ENCODE measurements at places on chromosomes 6 and 20. TPM values are rescaled to one million over a fixed set of nuclear protein-coding genes. Genes with fewer than 3 reads are reported as not detected.

- DNase-seq = no peak
Observed at GRCh38 chr20:39751557-39752137, 789.5 kb downstream of the DHX35 start.

DNA sequence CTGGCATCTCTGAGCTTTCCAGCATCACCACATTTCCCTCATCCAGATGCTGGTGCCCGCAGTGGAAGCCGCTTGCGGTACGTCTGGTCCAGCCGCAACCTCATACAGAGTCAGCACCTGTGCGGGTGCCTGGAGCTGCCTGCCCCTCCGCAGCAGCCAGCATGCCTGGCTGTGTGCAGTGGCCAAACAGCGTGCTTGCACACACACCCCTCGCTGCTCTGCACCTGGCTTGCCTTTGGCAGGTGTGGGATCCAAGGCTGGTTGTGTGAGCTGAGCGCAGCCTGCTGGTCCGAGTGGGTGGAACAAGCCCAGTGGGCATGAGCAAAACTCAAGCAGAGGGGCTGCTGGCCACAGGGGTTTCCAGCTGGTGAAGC is 3.1 kb upstream of the HINT3 start:
- DNase-seq = no peak

GRCh38 chr6:22147921-22148776 is 148.7 kb downstream of the PRL start:
- no peak for DNase-seq

DNA sequence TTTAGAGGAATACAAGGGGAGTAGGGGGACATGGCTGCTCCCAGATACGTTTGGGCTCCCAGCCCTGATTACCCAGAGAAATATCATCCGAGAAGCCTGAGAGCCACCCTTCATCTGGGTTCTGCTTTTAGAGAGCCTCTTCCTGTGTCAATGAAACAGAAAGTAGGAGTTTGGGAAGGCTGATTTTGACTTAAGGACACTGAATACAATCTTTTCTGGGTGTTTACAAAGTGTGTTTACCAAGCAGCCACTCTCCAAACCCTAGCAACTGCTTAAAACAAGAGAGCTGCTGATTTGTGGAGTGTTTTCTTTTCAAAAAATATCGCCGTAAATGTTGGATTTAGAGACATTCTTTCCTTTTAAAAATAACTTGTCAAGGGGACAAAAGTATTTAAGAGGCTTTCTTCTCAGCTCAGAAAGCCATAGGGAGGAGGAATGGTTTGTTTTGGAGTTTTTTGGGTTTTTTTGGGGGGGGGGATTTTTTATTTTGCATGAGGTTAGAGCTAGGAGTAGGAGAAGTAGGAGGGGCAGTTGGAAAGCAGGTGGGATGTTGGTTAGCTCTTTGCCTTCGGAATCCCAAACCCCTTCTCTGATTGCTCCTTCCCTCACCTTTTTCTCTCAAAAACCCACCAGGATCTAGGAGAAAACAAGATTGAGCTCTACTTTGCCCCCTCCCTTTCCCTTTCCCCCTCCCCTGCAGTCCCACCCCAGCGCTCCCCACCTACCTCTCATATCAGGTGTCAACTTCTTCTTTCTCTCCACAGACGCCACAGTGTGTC is 12.4 kb downstream of the MAFB start:
- no peak for DNase-seq

- DNase-seq = no peak
Observed at GRCh38 chr20:37586078-37586477, 58.4 kb upstream of the BLCAP start.

GRCh38 chr6:33080127-33081089 is 4.6 kb downstream of the HLA-DPB1 start:
- DNase-seq = no peak

DNA sequence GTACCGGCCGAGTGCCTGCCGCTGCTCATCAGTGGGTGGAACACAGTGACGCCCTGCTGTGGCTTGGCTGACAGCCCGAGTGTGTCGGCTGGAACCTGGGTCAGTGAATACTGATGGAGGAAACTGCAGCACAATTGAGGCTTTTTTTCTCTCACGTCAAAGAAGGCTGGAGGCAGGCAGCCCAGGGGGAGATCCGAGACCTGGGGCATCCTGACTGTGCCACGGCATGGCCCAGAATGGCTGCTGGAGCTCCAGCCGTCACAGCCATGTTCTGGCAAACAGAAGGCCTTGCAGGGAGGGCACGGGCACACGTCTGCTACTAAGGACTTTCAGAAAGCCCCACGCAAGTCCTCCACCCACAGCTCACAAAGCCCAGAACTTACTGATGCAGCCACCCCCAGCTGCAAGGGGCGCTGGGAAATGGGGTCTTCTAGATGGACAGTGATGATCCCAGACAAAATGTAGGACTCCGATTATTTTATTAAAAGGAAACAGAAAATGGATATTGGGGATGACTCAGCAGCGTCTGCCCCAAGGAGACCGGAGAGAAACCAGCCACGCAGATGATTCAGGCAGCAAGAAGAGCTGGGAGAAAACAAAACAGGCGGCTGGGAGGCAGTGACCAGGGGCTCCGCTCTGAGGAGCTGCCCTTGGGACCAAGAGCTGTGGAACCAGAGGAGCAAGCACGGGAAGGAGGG is 140.0 kb downstream of the TAF4 start:
- no peak for DNase-seq

- no peak for DNase-seq
Observed at GRCh38 chr6:69792292-69792691, 4.5 kb downstream of the LMBRD1 start.

DNA sequence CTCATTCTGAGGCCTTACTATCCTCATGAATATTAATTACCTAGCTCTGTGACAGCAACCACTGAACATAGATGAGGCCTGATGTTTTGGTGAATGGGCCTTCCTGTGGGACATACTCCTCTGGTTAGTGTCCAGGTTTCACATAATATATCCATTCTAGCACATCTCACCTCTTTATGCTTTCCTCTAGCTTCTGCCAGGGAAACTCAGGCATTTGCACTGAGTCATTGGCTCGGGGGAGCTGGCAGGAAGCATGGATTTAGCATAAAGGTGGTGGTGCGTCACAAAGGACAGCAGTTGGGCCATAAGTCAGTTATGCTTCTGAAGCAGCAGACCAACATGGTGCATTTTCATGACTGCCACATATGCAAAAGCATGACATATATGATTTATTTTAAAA is 37.5 kb upstream of the TMEM170B start:
- DNase-seq = no peak

GRCh38 chr20:2920473-2920872 is 47.2 kb downstream of the PTPRA start:
- DNase-seq = no peak

DNA sequence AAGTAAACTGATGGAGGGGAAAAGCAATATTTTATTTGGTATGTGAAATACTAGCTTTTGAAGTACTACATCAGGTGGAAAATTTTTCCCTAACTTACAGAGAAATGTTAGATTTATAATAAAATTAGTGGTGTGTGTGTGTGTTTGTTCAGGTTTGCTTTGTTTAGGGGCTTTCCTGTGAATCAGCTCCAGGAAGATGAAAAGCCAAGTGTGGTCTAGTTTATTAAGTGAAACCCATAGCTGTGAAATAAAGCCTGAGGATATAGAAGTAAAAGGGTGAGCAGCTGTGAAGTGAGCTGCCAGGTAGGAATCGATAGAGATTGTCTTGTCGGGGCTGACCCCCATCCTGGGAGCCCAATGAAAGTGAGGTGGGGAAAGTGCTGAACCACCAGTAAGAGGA is 347.6 kb upstream of the IMPG1 start:
- no peak for DNase-seq

GRCh38 chr6:1037430-1038202 is 274.3 kb upstream of the FOXQ1 start:
- DNase-seq = no peak

CCDC170 gene
- not detected for total RNA-seq

SALL4 gene
- not detected for total RNA-seq

ECT2L gene
- total RNA-seq = not detected

RXRB gene
- total RNA-seq = 55.6 TPM

DEF6 gene
- total RNA-seq = 108 TPM

TENT5A gene
- total RNA-seq = 2.4 TPM

CRYBG1 gene
- 37.4 TPM for total RNA-seq

All from activated T-cell treated with anti-CD3 and anti-CD28 coated beads, Interleukin-2, amount 50 U/mL, for 72 hours (primary cell).